Fibroblast of skin of scalp (primary cell): ENCODE measurements at places on chromosomes 7 and 10.

DNA sequence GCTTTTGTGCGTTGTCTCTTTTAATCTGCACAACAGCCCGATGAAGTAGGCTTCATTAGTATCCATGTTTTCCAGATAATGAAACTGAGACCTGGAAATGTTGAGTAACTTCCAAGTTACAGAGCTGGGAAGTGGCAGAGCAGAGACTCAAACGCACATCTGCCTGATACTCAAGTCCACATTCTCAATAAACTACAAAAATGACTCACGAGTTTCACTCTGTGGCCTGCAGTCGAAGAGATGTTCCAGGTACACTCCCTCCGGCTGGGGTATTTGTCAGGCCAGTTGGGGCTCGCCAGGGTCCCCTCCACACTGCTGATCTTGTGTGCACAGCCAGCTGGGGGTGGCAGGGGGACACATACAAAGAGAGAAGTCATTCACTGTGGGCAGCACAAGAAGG, 17.7 kb upstream of the OPALIN start:
- DNase-seq: no peak

DNA sequence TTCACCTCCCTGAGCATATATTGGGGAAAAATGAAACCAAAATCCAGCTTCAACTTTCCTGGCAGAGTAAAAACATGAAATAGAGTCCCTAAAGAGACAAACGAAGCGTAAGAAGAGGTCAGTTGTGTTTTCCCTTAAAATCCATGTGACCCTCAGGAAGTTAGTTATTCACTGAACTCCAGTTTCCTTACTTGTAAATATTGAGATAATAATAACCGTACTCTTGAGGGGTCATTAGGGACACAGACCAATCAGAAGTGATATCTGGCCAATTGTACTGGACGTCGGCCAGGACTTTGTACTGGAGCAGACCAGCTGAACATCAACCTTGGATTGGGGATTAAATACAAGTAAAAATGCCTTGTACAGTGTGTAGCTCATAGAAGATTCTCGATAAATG, 167.0 kb downstream of the GATA3 start:
- DNase-seq: no peak

GRCh38 chr10:133140417-133141143, 19.4 kb upstream of the KNDC1 start:
- DNase-seq: no peak

- no peak for DNase-seq
These were observed 288.1 kb upstream of the PRKCQ start for GRCh38 chr10:6868036-6868725.

- DNase-seq: no peak
These were observed 78.0 kb downstream of the ADAM22 start for GRCh38 chr7:88012086-88012485.

DNA sequence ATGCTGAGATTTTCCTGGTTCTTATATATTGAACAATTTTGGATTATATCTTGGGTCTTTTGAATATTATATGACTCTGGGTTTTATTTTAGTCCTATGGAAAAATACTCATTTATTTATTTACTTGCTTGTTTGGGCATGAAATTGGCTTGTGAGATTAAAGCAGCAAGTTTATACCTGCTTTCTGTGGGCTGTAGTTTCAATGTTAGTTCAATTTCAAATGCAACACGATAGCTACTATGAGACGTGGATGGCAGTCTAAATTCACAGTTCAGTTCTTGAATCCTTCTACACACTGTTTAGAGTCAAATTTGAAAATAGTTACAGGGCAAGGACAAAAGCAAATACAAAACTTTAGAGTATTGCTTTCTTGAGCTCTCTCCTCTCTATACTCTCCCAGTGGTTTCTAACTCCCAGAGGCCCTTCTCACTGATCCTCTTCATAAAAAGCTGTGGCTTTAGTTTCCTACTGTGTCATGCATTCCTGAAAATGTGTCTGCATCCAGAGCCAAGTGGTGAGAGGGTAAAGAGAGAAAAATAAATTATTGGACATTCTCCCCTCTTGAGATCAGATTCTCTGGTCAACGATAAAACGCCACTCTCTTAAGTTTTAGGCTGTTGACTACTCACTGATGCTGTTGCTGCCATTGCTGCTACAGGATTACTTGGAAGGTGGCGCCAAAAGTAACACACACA, 34.4 kb downstream of the POLR1F start:
- DNase-seq: peak; percentile 74

- peak; percentile 90 for DNase-seq
These were observed 1.5 kb upstream of the LOXL4 start for GRCh38 chr10:98269435-98269912.

DNA sequence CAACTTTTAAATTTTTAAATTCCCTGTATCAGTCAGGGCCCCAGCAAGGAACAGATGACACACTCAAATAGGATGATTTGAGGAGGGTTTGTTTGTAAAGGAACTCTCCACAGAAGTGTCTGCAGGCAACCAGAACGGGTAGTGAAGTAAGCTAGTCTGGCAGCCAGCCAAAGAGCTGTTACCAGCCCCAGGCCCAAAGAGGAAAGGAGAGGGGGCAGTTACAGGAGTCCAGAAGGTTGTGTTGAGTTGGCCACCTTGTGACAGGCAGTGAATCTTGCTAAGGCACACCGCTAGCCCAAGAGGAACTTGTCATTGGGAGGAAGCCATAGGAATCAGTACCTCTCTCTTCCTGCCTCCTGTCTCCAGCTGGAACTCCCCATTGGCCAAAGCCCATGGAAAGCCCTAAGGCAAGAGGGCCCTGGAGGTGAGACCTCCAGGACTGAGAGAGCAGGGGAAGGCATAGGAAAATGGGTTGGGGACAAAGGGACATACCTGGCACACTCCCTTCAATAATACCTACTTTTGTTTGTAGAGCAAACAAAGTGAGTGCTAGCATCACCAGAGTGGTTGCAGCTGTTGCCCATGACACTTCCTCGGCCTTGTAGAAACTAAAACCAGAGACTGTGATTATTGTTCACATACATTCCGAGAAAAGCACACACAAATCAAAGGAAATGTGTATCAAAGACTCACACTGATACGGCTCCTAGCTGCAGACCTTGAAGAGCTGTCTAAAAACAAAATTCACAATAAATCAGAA, 25.4 kb upstream of the GATAD1 start:
- no peak for DNase-seq

DNA sequence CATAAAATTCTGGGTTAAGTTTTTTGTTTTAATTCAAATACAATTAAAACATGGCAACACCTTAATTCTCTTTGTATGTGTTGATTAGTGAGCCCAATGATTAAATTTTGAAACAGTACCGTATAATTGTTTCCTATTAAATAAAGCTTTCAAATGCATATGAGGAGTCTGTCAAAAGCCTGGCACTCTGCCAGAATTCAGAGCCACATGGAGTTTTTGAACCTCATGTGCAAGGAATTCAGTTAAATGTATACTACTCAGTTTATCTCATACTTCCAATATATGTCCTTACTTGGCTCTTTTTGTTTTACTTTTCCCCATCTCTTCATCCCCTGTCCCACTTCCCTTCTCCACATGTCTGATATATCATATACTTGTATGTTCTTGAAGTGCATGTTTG, 165.6 kb upstream of the FAM3C start:
- peak; percentile 53 for DNase-seq

GRCh38 chr7:444606-445005, 75.0 kb downstream of the PDGFA start:
- no peak for DNase-seq

GRCh38 chr7:134366481-134366880, 49.8 kb upstream of the SLC35B4 start:
- no peak for DNase-seq

GRCh38 chr7:130894146-130894908, 160.3 kb upstream of the KLF14 start:
- no peak for DNase-seq

- no peak for DNase-seq
These were observed 20.3 kb downstream of the ACSM6 start for GRCh38 chr10:95214369-95214768.

- peak; percentile 50 for DNase-seq
These were observed 5.7 kb upstream of the GOT1 start for GRCh38 chr10:99435986-99436638.

DNA sequence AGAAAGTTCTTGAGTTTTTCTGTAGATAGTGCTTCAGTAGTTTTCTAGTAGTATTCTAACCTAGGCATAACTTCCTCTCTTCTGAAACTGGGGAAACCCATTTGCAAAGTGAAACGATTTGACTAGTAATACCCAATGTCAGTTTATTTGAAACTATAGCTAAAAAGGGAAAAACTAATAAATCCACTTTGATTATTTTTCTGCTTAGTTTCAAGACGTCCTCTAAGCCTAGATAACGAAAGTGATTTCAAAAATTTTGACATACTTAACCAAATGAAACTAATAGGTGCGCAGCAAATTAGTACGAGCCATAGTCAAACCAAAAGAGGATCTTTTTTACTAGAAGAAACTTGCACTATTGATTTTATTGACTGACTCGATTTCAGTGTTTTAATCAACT, 9.8 kb upstream of the SP8 start:
- no peak for DNase-seq

DNA sequence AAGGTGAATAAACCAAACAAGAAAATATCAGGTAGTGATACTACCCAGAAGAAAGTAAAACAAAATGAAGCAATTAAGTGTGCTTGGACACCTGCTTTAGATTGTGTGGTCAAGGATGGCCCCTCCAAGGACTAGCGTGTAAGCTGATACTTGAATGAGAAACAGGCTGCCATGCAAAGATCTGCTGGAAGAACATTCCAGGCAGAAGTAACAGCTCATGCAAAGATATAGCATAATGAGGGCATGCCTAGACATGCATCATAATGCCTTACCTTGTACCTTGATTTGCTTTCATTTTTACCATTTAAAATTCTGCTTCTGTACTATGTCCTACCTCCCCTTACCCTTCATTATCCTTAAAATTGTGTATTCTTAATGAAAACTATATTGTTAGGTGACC, 74.8 kb upstream of the HDAC9 start:
- peak; percentile 19 for DNase-seq

GRCh38 chr7:39709768-39710311, 86.5 kb downstream of the RALA start:
- DNase-seq: peak; percentile 45

DNA sequence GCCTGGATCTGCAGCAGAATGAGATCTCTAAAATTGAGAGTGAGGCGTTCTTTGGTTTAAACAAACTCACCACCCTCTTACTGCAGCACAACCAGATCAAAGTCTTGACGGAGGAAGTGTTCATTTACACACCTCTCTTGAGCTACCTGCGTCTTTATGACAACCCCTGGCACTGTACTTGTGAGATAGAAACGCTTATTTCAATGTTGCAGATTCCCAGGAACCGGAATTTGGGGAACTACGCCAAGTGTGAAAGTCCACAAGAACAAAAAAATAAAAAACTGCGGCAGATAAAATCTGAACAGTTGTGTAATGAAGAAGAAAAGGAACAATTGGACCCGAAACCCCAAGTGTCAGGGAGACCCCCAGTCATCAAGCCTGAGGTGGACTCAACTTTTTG, 21.4 kb downstream of the LRRC17 start:
- DNase-seq: no peak

- DNase-seq: no peak
These were observed 116.4 kb upstream of the PPIF start for GRCh38 chr10:79230850-79231249.

DNA sequence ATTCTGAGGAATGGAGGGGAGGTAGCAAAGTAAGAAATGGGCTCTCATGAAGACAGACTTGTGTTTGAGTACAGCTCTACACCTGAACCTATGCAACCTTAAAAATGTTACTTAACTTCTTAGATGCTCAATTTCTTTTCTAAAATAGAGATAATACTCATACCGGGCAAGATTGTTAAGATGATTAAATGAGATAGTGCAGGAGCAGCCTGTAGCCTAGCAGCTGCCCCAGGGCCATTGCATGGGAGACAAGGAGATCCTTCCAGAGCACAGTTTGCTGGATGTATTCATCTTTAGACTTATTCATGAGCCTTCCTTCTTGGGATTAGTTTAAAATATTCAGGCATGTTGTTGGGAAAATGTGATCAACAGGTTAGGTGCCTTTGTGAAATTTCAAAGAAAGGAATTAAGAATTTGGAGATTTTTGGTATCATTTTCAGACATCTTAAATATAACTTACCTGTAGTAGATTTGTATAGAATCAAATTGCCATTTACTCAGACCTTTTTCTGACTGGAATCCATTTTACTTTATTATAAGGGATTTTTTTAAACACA, 130.2 kb downstream of the KAT6B start:
- no peak for DNase-seq

DNA sequence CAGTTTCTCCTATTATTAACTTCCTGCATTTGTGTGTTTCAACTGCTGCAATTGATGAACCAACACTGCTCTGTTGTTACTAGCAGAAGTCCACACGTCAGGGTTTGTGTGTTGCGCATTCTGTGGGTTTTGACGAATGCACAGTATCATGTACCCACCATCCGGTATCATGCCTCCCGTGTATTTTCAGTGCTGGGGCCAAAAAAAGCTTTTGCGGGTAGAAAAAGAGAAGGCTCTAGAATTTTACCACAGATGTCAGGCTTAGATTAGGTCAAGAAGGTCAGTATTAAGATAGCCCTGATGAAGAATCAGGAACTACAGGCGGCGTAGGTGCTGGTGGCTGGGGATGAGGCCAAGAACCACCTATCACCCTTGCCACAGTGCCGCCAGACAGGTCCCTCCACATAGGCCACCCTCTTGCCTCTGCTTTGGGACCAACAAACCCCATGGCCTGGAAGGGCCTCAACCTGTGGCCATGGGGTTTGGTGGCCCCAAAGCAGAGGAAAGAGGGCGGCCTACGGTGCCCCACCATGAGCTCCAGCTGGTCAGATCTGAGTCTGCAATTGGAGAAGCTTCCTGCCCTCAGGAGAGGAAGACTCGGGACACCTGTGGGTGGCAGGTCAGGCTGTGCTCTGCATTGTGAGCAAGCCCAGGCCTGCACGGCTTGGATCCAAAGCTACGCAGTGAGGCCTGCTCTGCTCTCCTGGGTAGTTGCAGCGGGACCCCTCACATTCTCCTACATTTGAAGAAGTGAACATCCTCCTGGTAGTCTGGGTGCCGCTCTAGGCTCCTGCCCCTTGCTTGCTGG, 71.9 kb downstream of the MKI67 start:
- no peak for DNase-seq

- DNase-seq: peak; percentile 74
These were observed 39.7 kb upstream of the CELF2 start for GRCh38 chr10:10977978-10978377.

- peak; percentile 73 for DNase-seq
These were observed 67.9 kb upstream of the PDZD8 start for GRCh38 chr10:117442944-117443685.

- DNase-seq: no peak
These were observed 87.4 kb downstream of the BUB3 start for GRCh38 chr10:123241391-123242141.
